ENCODE measurements at places on chromosomes 13 and 19. TPM values are rescaled to one million over a fixed set of nuclear protein-coding genes. Genes with fewer than 3 reads are reported as not detected.

Gene ZNF536
- polyA plus RNA-seq = 0.11 TPM

Gene GAPDHS
- polyA plus RNA-seq = not detected

Gene CPB2
- polyA plus RNA-seq = not detected

Gene TMEM86B
- 2.1 TPM for polyA plus RNA-seq

Gene PEG3
- 1.3 TPM for polyA plus RNA-seq

Gene ZNF730
- not detected for polyA plus RNA-seq

Gene TUBB4A
- polyA plus RNA-seq = 2.0 TPM

Gene TJP3
- 4.2 TPM for polyA plus RNA-seq

Gene CTXN1
- polyA plus RNA-seq = 0.36 TPM

Gene PRDX2
- polyA plus RNA-seq = 159 TPM

Gene OR10H1
- polyA plus RNA-seq = not detected

All from adipose tissue (tissue), 3 donors.